ENCODE measurements at places on chromosomes 3 and 15.

DNA sequence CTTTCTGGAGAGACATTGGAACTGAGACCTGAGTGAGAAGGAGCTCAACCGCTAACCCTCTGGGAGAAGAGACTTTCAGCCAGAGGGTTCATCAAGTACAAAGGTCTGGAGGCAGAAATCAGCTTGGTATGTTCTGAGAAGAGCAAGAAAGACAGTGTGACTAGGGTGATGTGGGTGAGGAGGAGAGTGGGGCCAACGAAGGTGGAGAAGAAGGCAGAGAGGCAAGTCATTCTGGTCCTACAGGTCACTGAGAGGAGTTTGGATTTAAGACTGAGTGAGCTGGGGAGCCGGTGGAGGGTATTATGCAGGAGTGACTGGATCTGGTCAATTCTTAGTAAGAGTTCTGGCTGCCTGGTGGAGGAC, 12.2 kb downstream of the XIRP1 start:
- no peak for DNase-seq

DNA sequence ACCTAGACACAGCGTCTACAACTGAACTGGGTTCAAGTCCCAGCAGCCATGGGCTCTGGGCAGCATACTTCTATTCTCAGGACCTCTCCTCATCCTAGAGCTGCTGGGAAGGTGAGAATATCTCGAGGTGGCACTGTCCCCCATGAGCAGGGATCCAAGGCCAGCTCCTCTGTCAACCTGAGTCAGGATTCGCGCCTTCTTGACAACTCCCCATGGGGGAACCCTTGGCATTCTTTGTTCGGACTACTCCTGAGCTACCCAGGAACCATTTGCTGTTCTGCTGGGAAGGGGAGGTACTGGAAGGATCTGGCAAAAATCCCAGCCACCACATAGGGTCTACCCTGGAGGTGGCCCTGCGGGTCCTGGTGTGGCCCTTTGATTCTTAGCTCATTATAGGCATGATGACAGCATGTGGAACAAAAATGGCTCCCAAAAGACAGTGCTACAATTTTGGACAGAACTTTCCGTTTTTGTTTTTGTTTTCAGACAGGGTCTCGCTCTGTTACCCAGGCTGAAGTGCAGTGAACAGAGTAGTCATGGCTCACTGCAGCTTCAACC, 22.3 kb downstream of the PLXNB1 start:
- no peak for DNase-seq

DNA sequence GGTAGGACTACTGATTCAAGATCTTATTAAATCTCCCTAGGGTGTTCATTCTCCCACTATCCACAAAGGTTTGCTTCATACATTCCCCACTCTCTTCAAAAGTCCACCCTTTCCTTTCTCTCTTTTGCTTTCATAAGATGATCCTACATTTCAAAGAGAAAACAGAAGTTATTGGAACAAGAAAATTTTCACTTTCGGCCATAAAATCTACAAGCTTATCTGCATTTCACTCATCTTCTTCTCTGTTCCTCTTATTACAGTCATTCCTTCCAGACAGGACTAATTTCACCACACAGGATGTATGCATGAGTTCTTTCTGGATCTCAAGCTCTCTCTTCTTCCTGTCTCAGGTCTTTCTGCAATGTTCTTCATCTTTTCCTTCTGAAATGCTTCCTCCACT, 238.7 kb downstream of the ISL2 start:
- DNase-seq: no peak

DNA sequence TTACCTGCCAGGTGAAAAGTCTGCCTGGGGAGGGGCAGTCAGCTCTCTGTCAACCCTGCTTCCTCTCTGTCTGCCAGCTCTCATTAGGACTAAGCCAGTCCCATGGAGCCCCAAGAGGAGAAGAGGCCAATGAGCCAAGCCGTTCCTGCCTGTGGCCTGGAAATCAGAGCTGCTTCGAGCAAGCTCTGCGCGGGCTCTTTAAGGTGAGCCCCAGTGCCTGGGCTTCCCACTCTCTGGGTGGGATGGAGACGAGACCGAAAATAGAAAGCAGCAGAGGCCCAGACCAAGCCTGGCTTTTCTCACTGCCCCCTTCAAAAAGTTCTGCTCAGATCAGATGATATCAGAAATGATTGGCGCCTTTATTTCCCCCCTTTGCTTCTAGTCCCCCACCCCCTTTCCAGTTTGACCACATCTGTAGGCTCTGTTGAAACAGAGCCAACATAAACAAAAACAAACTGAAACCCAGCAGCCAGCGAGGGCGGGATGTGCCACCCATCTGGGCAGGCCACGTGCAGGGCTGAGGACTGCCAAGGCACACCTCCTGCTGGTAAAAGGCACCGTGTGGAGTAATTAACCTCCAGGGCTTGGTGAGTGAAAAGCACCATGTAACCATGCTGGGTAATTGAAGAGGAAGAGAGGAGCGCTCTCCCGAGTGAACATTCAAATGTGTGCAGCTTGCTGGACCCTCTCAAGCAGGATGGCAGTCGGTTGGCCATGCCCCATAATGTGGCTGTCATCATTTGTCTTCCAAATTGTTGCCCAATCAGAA, 471.0 kb upstream of the PROK2 start:
- DNase-seq: no peak

DNA sequence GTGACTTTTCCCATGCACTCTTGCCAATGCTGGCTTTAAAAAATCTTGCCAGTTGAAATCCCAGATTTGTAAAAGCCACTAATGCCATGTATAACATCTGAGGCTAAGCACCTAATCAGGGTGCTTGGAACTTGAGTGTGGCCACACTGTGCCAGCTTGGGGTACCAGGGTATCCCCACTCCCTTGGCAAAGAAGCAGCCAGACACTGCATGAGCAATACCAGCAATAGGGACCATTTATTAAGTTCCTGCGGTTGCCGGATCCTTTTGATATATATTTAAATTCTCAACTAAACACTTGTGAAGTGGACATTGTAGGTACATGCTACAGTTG, 2.2 kb upstream of the RHCG start:
- no peak for DNase-seq

DNA sequence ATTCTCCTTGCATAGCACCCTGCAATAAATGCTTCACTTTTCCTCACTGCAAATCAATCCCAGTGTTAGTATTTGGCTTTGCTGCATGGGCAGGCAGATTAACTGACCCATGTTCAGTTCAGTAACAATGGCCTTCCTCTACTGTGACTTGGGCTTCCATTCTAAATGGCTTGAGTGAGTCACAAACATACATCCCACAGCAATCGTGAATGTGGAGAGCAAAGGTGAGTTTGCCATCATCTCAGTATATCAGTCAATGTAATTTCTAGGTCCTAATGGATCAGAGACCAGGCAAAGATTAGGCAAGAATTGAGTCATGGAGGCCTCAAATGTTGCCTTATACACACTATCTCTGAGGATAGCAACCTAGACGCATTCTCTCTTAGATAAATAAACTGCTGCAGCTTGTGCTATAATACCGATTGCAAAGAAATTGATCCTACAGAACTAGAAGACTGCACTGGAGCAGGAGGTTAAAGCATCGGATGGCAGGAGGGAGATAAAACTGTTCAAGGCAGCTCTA, 8.3 kb upstream of the ATP8B4 start:
- no peak for DNase-seq

GRCh38 chr3:138675393-138675792, 66.8 kb downstream of the FAIM start:
- DNase-seq: no peak

- DNase-seq: no peak
Observed at GRCh38 chr15:68593828-68594532, 15.2 kb downstream of the CORO2B start.

DNA sequence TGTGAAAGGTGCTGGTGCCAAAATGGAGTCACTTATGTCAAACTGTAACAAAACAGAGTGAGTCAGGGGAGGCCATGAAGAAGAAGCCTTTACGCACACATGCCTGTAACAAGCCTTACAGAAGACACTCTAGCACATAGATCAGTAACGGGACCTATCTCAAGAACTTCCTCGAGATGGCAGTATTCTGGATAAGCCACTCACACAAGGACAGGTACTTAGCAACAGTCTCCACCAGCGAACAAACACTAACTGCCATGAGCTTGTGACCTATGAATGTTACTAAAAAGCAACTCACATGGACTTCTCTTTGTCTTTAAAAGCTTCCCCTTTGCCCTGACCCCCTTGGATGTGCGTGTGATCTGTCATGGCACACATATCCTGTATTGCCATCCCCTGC, 235.1 kb downstream of the CD47 start:
- DNase-seq: peak; percentile 8

DNA sequence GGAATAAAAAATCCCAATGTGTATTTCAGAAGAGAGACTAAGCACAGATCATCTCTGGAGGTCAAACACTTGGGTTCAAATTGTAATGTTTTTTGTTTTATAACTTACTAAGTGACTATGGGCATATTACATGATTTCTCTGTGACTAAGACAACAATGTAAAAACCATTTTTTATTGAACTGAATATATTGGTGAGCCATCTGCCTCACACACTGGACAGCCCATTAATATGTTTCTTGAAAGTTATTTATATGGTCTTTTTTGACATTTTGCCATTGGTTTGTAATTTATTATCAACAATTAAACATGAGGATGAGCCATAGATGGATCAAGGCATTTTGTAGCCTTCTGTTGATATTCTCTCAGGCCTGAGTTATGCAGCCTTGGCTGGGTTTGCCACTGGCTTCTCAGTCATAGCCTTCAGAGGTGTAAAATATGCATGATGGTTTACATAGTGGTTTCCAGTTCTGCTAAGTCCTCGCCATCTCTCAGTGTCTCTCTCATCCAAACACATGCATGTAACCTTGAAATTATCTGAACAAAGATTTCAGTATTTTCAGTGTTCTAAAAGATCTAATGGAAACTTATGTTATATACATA, 997.2 kb downstream of the DIPK2A start:
- DNase-seq: no peak

DNA sequence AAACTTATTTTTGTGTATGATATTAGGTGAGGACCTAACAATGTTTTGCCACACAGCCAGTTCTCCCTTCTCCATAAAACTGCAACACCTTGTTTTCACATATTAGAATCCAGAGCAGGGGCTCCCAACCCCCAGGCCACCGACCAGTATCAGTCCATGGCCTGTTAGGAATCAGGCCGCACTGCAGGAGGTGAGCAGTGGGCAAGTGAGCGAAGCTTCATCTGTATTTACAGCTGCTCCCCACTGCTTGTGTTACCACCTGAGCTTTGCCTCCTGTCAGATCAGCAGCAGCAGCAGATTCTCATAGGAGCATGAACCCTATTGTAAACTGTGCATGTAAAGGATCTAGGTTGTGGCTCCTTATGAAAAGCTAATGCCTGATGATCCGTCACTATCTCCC, 185.9 kb upstream of the NSMCE3 start:
- no peak for DNase-seq

- DNase-seq: no peak
Observed at GRCh38 chr3:49763981-49764380, 22.4 kb downstream of the IP6K1 start.

DNA sequence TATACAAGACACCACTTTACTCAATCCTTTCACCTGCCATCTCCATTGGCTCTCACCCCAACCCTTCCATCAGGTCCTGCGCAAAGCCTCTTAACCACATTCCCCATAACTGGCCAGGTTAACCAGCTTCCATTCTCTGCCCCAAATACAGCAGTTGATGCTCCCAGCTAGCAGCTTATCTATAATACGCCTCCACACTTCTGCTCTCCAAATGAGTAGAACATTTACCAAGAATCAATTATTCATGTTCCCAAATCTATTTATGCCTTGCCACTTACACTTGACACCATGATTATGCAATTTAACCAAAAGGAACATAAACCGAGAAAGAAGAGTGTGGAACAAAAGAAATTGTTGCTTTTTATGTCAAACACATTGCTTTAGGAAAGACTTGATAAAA, 103.7 kb upstream of the TPM1 start:
- no peak for DNase-seq

GRCh38 chr15:101048176-101048575, 129.0 kb downstream of the LRRK1 start:
- DNase-seq: no peak

DNA sequence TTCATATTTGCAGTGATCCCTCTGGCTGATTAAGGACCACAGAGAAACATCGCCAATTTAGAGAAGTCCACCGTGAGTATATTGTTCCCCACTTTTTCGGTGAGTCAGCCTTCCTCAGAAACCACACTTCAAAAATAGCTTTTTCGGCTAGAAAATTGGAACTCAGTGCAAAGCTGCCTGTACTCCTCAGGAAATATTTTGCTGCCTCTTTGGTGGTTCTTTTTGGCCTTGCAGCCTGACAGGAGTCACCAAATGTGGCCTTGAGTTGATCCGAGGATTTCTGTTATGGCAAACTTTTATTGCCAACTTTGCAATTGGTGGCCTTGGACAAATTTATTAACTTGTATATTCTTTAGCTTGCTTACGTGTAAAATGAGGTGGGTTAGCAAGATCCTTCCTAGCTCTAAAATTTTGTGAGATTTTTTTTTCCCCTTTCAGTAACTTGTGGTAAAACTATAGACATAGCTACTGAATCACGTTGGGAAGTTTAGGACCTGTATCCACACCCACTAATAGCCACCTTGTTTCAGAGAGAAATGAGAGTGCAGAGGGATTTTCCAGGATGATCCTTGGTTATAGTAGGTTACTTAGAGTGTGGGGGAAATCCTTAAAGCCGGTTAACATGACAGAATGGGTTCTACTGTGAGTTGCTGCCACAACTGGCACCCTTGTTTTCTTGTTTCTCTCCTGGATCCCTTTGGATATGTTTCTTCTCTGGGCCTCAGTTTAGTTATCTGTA, 9.9 kb downstream of the ARL6IP5 start:
- no peak for DNase-seq

DNA sequence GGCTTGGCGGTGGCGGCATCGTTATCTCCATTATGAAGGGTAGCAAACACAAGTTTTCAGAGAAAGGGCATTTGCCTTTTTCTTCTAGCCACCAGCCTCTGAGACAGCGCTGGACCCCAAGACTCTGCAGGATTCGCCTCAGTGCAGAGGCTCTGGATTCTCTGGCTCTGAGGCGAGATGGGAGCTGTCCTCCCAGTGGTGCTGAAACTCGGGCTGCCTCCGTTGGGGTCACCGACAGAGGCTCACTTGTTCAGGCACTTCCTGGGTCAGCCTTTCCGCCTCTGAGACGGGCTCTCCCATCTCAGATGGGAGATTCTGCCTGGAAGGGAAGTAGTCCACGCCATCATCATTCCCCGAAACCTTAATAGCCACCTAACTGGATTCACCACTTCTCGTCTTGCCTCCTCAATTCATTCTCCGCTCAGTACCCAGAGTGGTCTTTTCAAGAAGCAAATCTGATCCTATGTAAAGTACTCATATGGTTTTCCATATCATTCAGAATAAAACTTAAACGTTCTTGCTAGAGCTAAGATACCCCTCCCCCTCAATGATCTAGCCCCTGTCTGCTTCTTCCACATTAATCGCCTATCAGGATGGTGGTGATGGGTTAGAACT, 76.9 kb downstream of the RHCG start:
- DNase-seq: peak; percentile 78

GRCh38 chr3:134216851-134217250, 33.8 kb downstream of the RYK start:
- no peak for DNase-seq

- no peak for DNase-seq
Observed at GRCh38 chr3:26683902-26684301, 61.3 kb downstream of the LRRC3B start.

DNA sequence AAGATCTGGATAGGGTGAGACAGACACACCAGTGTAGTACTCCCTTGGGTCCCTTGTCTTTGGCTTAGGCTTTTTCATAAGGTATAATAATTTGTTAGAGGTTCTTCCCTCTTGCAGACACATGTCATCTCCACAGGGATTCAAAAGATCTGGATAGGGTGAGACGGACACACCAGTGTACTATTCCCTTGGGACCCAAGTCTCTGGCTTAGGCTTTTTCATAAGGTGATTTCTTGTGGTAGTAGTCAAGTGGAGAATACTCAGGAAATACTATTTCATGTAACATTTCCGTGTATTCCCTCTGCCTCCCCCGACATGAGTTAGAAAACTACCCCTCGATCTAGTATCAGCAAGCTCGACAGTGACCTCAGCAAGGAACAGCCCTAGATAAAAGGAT, 954 bp upstream of the MAPKBP1 start:
- DNase-seq: no peak

Data from NT2/D1 (cell line).